ENCODE measurements at places on chromosomes 13 and 19.

GRCh38 chr19:45952686-45953505 is 20.8 kb downstream of the NOVA2 start:
- DNase-seq, result peak; percentile 22

DNA sequence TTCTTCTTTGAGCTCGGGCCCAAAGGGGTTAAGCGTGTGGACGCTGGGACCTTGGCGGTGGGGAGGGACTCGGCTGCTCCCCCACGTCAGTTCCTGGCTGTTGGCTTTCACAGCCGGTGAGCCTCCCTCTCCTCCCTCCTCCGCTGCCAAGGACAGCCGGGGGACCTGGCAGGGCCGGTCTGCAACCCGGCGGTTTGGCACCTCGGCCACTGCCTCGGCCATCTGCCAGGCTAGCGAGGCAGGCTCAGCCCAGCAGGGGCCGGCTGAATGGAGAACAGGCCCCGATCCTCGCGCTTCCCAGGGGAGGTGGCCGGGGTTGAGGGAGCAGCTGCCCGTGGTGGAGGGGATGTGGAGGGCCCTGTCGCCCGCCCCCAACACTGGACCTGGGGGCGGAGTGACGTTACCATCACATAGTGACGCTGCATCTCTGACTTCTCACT is 5.0 kb downstream of the TLE5 start:
- DNase-seq, result no peak

- DNase-seq, result no peak
Measured at GRCh38 chr19:45508417-45508860, 1.2 kb downstream of the VASP start.

DNA sequence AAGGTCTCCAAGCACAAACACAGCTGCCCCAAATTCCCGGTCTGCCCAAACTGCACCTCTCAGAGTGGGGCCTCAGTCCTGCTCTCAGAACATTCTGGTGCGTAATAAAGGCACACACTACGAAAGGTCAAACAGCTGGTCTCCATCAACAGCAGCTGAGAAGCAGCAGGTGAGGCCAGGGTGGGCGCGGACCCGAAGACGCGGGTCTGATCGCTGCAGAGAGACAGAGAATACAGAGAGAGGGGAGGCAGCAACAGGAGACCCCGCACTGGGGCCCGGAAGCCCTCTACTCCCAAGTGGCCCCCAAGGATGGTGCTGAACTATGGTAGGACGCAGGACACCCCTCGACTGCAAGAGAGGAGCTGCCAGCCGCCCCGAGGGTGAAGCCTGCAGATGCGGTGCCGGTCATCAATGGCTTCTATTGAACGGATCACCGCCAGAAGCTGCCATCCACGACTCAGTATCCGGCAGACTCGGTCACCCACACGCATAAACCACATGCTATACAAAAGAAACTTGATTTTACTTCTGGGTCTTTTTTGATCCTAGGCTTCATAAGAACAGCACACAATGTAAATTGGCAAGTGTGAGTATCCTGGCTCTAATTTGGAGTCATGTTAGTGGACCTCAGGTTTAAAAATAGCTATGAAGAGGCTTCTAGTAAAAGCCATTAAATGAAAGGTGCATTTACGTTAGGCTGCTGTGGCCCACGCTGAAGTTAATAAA is 33.4 kb downstream of the STK24 start:
- no peak for DNase-seq

GRCh38 chr19:3784607-3785450 is 1.4 kb downstream of the MATK start:
- DNase-seq, result no peak

GRCh38 chr19:17074634-17075034 is 618 bp downstream of the HAUS8 start:
- DNase-seq, result no peak

- DNase-seq, result no peak
Measured at GRCh38 chr19:22515435-22515834, 93.3 kb upstream of the ZNF98 start.

GRCh38 chr13:33409673-33410510 is 124.3 kb upstream of the STARD13 start:
- no peak for DNase-seq

GRCh38 chr19:50843701-50844221 is 10.4 kb upstream of the KLK15 start:
- DNase-seq, result no peak

DNA sequence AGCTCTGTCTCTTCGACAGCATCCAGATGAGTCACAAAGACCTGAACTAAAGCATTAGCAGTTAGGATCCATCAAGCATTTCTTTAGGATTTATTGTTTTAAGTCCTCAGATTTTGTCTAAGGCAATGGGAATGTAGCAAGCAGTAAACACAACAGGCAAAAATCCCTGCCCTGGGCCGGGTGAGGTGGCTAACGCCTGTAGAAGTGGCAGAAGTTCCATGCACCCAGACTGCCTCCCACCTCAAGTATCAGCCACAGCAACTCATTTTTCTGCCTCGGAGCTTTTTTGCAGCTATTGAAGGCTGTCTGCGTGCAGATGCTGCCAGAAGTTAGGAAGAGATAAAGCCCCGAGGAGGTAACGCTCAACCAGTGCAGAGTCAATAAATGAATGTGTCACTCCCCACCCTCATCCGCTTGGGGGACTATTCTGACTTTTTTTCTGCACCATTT is 47.1 kb upstream of the MRI1 start:
- DNase-seq, result no peak

- DNase-seq, result no peak
Measured at GRCh38 chr13:32403108-32403507, 24.8 kb downstream of the N4BP2L1 start.

DNA sequence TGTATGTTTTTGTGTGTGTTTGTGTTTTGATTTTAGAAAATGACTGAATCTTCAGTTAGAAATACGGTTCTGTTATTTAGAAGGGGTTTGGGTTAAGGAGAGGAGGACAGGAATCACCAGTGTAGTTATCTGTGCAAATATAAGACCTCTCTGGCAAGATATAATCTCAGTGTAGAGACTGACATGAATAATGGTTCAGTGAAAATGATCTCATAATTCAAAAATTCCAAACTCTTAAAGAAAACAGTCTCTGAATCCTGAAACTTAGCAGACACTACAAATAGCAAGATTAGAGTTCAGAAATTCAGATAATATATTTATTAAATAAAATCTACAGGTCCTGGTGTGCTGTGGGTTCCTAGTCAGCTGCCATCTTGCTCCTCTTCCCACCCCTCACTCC is 73.5 kb downstream of the PDS5B start:
- DNase-seq, result no peak

GRCh38 chr13:84662491-84662890 is 780.2 kb upstream of the SLITRK1 start:
- no peak for DNase-seq

GRCh38 chr13:79782541-79783205 is 301.7 kb downstream of the NDFIP2 start:
- no peak for DNase-seq

- DNase-seq, result no peak
Measured at GRCh38 chr13:78022164-78022877, 103.7 kb upstream of the EDNRB start.

- DNase-seq, result no peak
Measured at GRCh38 chr13:27964741-27965323, 4.3 kb downstream of the CDX2 start.

DNA sequence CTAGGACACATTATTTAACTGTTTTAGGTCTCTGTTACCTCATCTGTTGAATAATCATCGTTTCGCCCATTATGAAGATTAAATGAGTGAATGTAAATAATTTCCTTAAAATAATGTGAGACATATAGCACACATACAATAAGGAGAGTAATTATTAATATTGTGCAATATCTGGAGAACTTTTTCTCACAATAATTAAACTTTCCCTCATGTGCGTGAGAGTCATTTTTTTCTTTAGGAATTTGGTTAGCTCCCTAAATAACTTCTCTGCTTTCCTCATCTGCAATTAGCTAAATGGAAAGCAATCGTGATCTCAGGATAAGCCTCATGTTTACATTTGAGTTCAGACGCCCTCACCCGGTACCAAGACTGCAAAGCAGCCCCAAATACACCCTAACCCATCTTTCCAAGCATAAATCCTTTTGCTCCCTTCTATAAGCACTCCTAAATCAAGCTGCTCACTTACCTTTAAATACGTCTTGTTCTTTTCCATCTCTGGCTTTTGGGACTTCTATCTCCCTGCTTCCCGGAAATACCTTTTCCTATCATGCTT is 78.8 kb downstream of the MZT1 start:
- no peak for DNase-seq

- DNase-seq, result no peak
Measured at GRCh38 chr13:60435762-60436374, 38.8 kb downstream of the TDRD3 start.

DNA sequence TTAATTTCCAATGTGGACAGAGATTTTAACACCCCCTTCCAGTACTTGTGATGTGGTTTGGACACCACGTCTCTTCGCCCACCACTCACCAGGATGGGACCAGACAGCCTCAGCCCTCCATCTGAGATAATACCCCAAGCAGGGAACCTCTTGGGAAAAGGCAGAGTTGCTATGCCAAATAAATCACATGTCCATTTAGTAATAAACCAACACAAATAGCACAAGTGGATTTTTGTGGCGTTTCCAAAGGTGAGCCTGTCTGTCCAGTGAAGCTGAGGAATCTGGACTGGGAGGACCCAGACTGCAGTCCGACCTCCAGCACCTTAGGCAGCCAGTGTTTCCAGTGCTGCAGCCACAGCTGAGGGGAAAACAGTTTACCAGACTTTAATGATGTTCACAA is 34.1 kb upstream of the GAS6 start:
- DNase-seq, result no peak

DNA sequence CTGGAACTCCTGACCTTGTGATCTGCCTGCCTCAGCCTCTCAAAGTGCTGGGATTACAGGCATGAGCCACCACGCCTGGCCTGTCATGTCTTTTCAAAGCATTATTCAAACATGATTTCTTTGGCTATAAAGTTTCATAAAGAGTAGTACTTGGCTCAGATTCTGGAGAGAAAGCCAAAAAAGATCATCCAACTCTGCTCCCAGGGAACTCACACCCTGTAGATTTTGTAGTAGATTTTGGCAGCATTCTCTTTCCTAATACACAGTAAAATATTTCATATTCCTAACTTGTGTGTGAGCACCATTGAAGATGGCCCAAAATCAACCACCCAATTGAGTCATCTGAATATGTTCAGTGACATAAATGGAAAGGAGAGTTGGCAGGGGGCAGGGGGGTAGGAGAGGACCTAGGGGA is 48.4 kb downstream of the CAB39L start:
- no peak for DNase-seq

DNA sequence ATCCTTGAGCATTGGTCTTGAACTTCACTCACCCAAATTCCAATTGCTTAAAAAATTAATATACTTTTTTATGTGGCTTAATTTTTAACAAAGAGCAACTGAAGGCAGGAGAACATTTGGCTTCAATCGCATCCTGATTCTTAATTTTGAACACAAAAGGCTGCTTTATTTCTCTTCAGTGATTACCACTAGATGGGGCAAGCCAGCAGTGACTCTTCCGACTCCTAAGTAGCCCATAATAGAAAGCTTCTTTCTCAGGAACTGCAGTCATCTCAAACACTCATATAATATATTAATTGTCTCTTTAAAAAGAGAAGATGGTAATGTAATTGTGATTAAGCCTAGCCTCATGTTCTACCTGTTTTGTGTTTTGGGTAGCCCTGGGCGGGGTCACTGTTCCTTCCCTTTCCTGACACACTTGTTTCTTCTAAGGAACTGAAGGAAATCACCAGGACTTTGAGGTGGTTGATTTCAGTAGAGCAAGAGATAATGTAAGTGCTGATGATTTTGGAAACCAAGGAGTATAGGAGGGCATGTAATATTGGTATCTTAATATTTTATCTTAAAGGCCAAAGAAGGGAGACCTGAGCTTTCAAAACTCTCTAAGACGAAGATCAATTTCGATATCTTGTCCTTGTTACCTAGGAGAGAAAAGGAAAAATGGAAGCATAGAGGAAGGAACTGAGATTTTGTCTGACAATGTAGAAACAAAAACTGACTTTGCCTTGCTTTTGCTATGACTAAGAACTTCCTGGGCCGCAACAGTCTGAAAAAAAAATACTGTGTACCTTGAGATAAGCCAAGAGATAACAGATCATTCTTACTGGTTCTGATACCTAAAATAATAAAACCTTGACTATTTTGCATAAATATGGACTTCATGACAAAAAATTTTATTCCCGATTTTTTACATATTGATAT is 73.1 kb downstream of the TNFSF13B start:
- no peak for DNase-seq

GRCh38 chr13:34748073-34748472 is 194.0 kb upstream of the NBEA start:
- DNase-seq, result no peak

DNA sequence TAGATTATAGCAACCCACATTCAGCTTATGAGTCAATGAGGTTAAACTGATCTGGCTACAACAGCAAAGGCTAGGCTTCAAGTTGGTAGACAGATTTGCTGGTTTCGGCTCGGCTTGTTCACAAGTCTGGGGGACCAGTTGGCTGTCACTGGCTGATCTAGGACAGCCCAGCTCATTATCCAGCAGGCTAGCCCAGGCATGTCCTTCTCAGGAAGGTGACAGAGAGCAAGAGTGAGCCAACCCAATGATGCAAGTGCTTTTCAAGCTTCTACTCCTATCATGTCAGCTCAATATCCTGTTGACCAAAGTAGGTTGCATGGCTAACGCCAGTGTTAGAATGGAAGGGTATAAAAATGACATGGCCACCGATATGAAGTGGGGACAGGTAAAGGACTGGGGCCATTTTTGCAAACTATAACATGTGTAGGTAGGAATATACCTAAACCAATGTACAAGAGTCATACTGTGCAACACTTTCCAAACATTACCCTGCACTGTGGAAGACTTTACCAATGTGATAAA is 220.9 kb upstream of the SOX21 start:
- DNase-seq, result no peak

DNA sequence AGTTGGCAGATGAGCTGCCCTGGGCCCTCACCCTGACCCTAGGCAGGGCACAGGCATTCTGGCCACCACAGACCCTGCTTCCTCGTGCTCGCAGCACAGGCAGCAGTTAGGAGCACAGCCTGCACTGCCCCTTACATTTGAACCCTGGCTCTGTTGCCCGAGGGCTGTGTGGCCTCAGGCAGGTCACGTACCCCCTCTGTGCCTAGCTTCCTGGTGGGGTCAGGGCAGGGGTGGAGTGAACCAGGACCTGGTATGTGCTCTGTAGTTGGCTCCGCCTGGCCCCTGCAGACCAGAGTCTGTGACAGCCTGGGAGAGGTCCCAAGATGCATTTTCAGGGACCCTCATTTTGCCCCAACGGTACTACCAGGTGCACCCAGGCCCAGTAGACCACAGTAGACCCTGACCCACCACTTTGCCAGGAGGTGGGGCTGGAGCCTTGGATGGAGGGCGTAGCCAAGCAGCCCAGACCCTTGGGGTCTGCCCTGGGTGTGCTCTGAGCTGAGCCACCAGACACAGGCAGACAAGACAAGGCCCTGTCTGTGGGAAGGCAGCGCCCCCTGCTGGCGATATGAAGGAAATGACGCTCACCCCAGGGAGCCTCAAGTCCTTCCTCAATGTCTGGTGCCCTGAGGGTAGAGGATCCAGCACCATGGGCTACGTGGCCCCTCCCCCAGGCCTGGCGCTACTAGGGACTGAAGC is 9.1 kb downstream of the LYL1 start:
- peak; percentile 56 for DNase-seq
